ENCODE measurements at places on chromosomes 2 and 18. TPM values are rescaled to one million over a fixed set of nuclear protein-coding genes. Genes with fewer than 3 reads are reported as not detected.

DNA sequence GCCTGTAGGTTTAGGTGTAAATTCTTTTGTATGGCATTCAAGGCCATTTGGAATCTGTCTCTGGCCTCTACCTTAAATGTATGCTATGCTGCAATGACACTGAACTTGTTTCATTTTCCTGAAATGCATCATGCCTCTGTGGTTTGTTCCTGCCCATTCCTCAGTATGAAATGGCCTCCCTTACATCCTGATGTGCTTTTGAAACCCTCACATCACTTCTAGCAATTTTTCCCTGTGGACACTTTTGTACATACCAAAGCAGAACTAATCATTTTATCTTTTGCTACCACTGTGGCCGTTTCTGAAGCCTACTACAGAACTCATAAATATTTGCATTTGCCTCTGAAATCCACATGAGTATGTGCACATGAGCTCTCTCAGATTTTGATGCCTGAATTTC is 557.2 kb downstream of the ERBB4 start:
- H3K27ac ChIP-seq: no peak overlapping the region
- no peak for DNase-seq
- H3K27me3 ChIP-seq: no peaks in the 10 kb centered on the region
- H3K4me3 ChIP-seq: no peak overlapping the region
- H3K4me1 ChIP-seq: no peaks in the 10 kb centered on the region
- no peaks in the 10 kb centered on the region for H3K36me3 ChIP-seq

GRCh38 chr2:174325373-174326160 is 9.2 kb upstream of the SP9 start:
- no peaks in the 10 kb centered on the region for H3K36me3 ChIP-seq
- DNase-seq: no peak
- H3K4me1 ChIP-seq: peaks cover 12% of the 10 kb centered on the region
- H3K27me3 ChIP-seq: peaks cover 42% of the 10 kb centered on the region
- H3K27ac ChIP-seq: no peak overlapping the region

GRCh38 chr2:136225950-136226835 is 108.2 kb upstream of the CXCR4 start:
- peaks cover 1% of the 10 kb centered on the region for H3K4me1 ChIP-seq
- no peak for DNase-seq
- H3K27ac ChIP-seq: no peak overlapping the region
- H3K27me3 ChIP-seq: no peaks in the 10 kb centered on the region
- H3K4me3 ChIP-seq: no peak overlapping the region

DNA sequence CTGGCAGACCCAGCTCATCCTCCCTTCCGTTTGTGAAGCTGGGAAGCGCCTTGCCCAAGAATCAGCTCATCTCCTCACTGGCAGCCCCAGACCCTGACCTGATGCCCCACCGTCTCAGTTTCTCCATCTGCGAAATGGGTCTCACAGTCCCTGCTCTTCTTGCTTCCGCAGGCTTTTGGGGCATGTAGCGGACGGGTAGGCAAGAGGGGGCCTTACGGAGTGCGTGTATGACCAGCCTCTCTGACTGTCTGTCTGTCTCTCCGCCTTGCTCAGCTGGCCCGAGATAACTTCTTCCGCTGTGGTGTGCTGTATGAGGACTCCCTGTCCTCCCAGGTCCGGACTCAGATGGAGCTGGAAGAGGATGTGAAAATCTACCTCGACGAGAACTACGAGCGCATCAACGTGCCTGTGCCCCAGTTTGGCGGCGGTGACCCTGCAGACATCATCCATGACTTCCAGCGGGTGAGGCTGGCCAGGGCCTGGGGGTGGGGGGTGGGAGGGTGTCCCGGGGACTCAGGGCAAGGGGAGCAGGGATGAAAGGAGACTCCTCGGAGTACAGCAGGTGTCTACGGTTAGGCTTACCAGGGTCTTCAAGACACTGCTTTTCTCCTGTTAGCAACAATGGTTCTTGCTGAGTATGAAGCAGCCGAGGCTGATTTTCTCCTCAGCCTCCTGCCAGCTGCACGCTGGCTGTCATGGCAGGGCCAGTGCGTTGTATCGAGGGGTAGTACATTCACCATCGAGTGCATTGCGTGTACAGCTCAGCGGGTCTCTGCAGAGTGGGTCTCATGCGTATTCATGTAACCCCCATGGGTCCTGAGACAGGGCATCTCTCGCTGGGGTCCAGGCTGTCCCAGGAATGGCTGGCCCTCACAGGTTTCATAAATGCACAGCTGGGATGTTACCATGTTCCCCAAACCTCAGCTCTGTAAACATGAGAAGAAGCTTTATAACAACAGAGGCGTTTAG is 10.9 kb downstream of the ITM2C start:
- DNase-seq: no peak
- H3K27me3 ChIP-seq: no peaks in the 10 kb centered on the region
- H3K36me3 ChIP-seq: peaks cover 66% of the 10 kb centered on the region
- no peak overlapping the region for H3K27ac ChIP-seq
- H3K4me1 ChIP-seq: peaks cover 14% of the 10 kb centered on the region

Gene CYTIP
- 0.17 TPM for polyA plus RNA-seq

Gene TTN
- 0.30 TPM for polyA plus RNA-seq
